Astrocyte (in vitro differentiated cells and primary cell): ENCODE measurements at places on chromosomes 6 and 20. TPM values are rescaled to one million over a fixed set of nuclear protein-coding genes. Genes with fewer than 3 reads are reported as not detected.

DNA sequence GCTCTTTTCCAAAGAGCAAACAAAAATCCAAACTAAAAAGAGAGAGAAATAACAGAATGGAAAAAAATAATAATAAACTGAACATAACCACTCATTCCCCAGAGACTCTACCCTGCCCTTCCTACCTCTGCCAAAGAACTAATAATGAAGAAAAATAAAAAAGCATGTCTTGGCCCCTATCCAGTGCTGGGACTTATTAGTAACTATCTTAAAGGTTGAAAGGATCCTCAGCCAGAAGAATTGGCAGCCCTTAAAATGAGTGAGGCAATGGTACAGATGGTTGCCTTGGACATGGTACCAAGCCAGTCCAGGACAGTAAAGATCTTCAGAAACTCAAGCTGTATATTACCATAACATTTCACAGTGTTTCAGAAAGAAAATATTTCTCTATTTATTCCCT lies 279.3 kb downstream of the HACE1 start:
- no peaks in the 10 kb centered on the region for H3K4me1 ChIP-seq
- H3K4me3 ChIP-seq = no peak overlapping the region
- H3K27ac ChIP-seq = no peak overlapping the region
- H3K27me3 ChIP-seq = no peaks in the 10 kb centered on the region

GRCh38 chr6:17419189-17419575 lies 25.8 kb downstream of the CAP2 start:
- H3K27me3 ChIP-seq = no peaks in the 10 kb centered on the region
- no peaks in the 10 kb centered on the region for H3K36me3 ChIP-seq
- peak overlapping the region; percentile 97 for H3K27ac ChIP-seq
- H3K4me3 ChIP-seq = no peak overlapping the region

GRCh38 chr6:91751526-91751925 lies 1164.7 kb upstream of the MAP3K7 start:
- no peak for DNase-seq
- H3K4me3 ChIP-seq = no peak overlapping the region
- H3K4me1 ChIP-seq = no peaks in the 10 kb centered on the region
- no peaks in the 10 kb centered on the region for H3K27me3 ChIP-seq
- no peaks in the 10 kb centered on the region for H3K36me3 ChIP-seq

Gene WFDC10B
- total RNA-seq = not detected in 2 replicates

DNA sequence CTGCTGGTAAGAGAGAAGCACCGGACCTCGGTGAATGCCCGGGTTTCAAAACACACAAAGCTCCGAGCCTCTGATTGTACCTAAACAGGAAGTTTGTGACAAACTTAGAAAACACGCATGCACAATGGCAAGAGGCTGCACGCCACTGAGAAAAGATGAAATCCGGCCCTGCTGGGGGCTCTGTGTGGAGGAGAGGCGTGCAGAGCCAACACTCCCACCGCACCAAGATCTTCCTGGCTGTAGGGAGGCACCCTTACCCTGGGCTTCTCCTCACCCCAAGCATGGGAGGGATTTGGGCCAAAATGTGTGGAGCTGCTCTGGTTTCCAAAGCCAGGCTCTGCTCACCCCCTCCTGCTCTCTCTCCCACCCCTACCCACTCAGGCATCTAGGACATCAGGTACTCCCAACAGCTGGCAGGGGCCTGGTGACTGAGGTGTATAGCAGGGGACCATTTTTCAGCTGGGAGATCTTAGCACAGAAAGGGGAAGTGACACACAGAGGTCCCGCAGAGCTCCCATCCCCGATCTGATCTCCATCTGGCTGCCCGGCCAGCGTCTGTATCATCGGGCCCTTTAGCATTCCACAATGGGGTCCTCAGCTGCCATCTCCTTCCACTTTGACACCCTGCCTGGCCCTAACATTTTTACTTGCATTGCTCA lies 84.2 kb downstream of the TRERF1 start:
- no peaks in the 10 kb centered on the region for H3K36me3 ChIP-seq
- no peak overlapping the region for H3K4me3 ChIP-seq

Gene PRPF6
- total RNA-seq = 52.3 and 52.6 TPM in 2 replicates

- no peak overlapping the region for H3K4me3 ChIP-seq
- DNase-seq = no peak
- no peaks in the 10 kb centered on the region for H3K27me3 ChIP-seq
- no peak overlapping the region for H3K27ac ChIP-seq
- H3K4me1 ChIP-seq = no peaks in the 10 kb centered on the region
Observed at GRCh38 chr6:75612434-75612833, 10.8 kb downstream of the SENP6 start.

Gene PPP1R16B
- 0.41 and 0.68 TPM in 2 replicates for total RNA-seq

DNA sequence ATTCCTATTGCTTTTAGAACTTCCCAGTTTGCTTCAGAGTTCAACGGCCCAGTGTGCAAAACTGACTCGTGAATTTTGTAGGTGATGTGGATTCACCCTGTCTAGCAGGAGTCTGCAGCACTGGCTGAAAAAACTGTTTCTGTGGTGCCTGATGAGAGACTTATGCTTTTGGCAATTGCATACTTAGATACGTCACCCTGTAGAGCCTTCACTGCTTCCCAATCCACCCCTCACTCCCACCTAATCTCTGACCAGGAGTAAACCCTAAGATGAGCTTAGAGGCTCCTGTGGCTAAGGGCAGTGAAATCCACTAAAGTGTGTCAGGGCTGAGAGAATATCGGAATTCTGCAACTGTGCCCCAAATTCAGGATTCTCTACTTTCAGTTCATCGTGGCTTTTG lies 14.3 kb downstream of the RPP21 start:
- no peaks in the 10 kb centered on the region for H3K4me1 ChIP-seq
- peaks cover 67% of the 10 kb centered on the region for H3K27me3 ChIP-seq
- H3K36me3 ChIP-seq = no peaks in the 10 kb centered on the region
- no peak overlapping the region for H3K27ac ChIP-seq
- no peak overlapping the region for H3K4me3 ChIP-seq

DNA sequence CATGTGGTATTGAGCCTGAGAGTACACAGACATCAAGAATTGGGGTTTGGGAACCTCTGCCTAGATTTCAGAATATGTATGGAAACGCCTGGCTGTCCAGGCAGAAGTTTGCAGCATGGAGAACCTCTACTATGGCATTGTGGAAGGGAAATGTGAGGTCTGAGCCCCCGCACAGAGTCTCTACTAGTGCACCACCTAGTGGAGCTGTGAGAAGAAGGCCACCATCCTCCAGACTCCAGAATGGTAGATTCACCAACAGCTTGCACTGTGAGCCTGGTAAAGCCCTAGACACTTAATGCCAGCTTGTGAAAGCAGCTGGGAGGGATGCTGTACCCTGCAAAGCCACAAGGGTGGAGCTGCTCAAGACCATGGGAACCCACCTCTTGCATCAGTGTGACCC lies 658.2 kb downstream of the HACE1 start:
- DNase-seq = no peak
- no peaks in the 10 kb centered on the region for H3K36me3 ChIP-seq
- H3K27me3 ChIP-seq = no peaks in the 10 kb centered on the region

GRCh38 chr6:122432816-122433215 lies 33.4 kb downstream of the HSF2 start:
- no peak for DNase-seq
- H3K36me3 ChIP-seq = peaks cover 18% of the 10 kb centered on the region
- no peaks in the 10 kb centered on the region for H3K27me3 ChIP-seq
- H3K27ac ChIP-seq = no peak overlapping the region
- no peak overlapping the region for H3K4me3 ChIP-seq
- H3K4me1 ChIP-seq = no peaks in the 10 kb centered on the region

DNA sequence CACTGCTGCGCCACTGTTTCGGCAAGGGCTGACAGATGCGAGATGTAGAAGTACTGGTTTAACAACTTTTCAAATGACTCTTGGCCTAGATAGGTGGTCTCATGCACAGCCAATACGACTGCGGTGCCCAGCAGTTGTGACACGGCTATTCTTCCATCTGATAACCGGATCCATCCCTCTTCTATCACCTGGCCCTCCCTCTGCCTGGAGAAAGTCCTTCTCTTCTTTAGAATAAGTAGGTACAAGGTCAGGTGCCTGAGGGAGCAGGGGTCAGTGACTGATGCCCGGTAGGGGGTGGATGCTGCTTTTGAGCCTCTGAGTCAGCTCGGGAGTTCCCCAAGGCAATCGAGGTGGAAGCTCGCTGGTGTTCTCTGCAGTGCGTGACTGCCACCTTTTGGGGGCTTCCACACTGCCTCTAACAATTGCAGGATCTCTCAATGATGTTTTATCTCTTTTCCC lies 166.8 kb upstream of the GRIK2 start:
- H3K4me3 ChIP-seq = no peak overlapping the region
- peak; percentile 0 for DNase-seq
- no peaks in the 10 kb centered on the region for H3K27me3 ChIP-seq
- no peaks in the 10 kb centered on the region for H3K36me3 ChIP-seq
- no peaks in the 10 kb centered on the region for H3K4me1 ChIP-seq
- H3K27ac ChIP-seq = no peak overlapping the region

Gene PHACTR1
- 8.5 and 10.0 TPM in 2 replicates for total RNA-seq

- no peaks in the 10 kb centered on the region for H3K27me3 ChIP-seq
- H3K27ac ChIP-seq = no peak overlapping the region
- no peak for DNase-seq
- peaks cover 41% of the 10 kb centered on the region for H3K4me1 ChIP-seq
- H3K36me3 ChIP-seq = no peaks in the 10 kb centered on the region
Observed at GRCh38 chr20:63685269-63686026, 11.0 kb upstream of the TNFRSF6B start.

DNA sequence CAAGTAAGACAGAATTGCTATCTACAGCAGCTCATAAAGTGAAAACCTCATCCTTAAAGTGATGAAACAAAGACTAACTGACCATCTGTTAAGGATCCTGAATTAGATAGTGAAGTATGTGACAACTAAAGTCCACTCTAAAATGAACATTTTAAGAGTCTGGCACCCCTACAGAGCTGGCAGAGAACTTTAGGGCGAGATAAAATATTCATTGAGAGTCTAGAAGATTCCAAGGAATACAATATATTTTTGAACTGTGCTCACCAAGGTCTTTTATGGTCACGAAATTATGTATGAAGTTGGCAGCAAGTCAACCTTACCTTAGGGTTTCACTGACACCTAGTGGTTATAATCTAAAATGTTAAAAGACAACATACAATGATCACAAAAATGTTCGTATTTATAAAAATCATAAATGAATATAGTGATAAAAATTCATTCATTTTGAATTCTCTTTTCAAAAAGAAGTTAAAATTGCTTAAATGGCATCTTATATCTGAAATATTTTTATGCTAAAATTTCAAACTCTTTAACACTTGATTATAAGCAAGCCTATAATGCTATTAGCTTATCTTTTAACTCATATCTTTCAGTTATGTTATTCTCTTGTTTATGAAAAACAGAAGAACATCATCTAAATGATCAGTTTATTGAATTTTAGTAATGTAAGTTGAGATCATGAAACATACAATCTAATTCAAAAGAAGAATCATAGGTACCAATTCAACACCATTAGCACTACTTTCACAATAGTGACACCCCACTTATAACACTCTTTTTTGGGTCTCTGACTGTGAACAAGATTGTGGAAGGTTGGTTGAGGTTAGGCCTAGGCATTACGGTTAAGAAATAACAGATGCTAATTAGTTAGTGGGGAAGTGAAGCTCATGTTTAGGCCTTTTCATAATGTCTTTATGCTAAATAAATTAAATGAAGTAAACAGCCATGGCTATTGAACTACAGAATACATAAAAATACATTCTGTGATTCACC lies 27.5 kb downstream of the RSPH3 start:
- no peak overlapping the region for H3K27ac ChIP-seq
- H3K27me3 ChIP-seq = no peaks in the 10 kb centered on the region
- no peaks in the 10 kb centered on the region for H3K36me3 ChIP-seq
- H3K4me3 ChIP-seq = no peak overlapping the region
- peak; percentile 30 for DNase-seq
- no peaks in the 10 kb centered on the region for H3K4me1 ChIP-seq

GRCh38 chr20:25477014-25477882 lies 69.8 kb downstream of the GINS1 start:
- H3K4me3 ChIP-seq = no peak overlapping the region
- H3K27me3 ChIP-seq = no peaks in the 10 kb centered on the region
- H3K4me1 ChIP-seq = no peaks in the 10 kb centered on the region
- no peak for DNase-seq
- no peaks in the 10 kb centered on the region for H3K36me3 ChIP-seq
- H3K27ac ChIP-seq = no peak overlapping the region

Gene PRELID3B
- total RNA-seq = 55.1 and 68.8 TPM in 2 replicates

GRCh38 chr6:40700006-40700580 lies 112.9 kb upstream of the LRFN2 start:
- H3K4me1 ChIP-seq = no peaks in the 10 kb centered on the region
- no peaks in the 10 kb centered on the region for H3K36me3 ChIP-seq
- peaks cover 14% of the 10 kb centered on the region for H3K27me3 ChIP-seq
- no peak for DNase-seq

GRCh38 chr6:29736563-29736962 lies 13.3 kb downstream of the HLA-F start:
- H3K36me3 ChIP-seq = no peaks in the 10 kb centered on the region
- H3K27ac ChIP-seq = no peak overlapping the region
- H3K27me3 ChIP-seq = peaks cover 2% of the 10 kb centered on the region

Gene COL21A1
- 0.53 and 0.57 TPM in 2 replicates for total RNA-seq
